AG04450 (cell line): ENCODE measurements at places on chromosomes 4 and X.

DNA sequence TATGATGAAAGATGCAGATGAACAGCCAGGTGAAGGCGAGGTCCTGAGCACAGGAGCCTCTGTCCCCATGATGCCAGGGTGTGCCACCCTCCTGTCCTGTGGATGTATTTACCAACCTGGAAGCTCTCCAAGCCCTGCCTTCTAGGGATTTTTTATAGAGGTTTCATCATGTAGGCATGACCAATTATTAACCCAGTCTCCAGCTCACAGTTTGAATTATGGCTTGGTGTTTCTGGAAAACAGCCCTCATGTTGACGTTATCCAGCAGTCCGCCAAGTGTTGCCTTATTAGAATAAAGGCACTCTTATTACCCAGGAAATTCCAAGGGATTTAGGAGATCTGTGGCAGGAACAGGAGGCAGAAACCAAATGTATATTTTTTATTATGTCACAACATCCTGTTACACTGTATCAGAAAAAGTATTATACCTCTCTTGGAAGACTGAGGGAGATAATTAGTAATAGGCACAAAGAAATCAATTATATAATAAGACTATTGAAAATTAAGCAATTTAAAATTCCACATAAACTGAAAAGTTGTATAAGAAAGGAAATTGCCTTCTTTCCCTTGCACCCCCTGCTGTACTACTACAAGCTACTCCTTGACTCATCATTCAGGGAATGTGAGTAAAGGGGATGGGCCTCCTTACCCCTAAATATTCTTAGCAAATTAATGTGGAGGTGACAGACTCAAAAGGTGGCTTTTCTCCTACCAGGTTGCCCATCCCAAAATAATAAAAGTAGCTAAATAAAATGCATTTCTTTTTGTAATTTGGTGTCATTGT is 129.6 kb downstream of the ZNF330 start:
- peak; percentile 56 for DNase-seq

DNA sequence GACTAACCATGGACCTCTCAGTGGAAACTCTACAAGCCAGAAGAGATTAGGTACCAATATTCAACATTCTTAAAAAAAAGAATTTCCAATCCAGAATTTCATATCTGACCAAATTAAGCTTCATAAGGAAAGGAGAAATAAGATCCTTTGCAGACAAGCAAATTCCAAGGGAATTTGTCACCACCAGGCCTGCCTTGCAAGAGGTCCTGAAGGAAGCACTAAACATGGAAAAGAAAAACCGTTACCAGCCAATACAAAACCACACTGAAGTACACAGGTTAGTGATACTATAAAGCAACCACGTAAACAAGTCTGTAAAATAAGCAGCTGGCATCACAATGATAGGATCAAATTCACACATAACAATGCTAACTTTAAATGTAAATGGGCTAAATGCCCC is 156.6 kb downstream of the FAM13A start:
- peak; percentile 36 for DNase-seq

GRCh38 chr4:77002321-77003107 is 53.0 kb downstream of the SEPTIN11 start:
- no peak for DNase-seq

GRCh38 chrX:78168065-78168464 is 28.6 kb upstream of the TAF9B start:
- DNase-seq: no peak

DNA sequence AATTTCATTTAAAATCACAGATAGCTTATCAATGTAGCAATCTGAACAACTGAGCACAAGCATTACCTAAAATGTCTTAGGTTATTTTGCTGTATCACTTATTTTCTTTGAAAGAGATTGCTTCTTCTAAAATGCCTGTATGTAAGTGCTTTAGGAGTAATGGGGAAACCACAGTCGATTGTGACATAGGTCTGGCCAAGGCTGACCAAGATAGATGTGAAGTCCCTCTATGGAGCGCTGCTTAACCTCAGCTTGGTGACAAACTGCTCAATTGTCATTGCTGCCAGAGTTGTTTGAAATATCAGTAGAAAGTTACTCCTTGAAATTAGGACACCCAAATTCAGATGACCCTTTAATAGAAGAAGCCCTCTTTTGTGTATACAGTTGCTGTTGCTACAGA is 401.9 kb upstream of the NDST4 start:
- DNase-seq: no peak

- no peak for DNase-seq
Observed at GRCh38 chr4:23333556-23333945, 556.3 kb downstream of the PPARGC1A start.
